ENCODE measurements at places on chromosomes 3 and 15.

- DNase-seq = no peak
Measured at GRCh38 chr15:63699101-63699785, 102.1 kb downstream of the FBXL22 start.

- DNase-seq = no peak
Measured at GRCh38 chr3:9598783-9599387, 45.3 kb upstream of the LHFPL4 start.

GRCh38 chr3:160401291-160402095 is 2.0 kb downstream of the SMC4 start:
- no peak for DNase-seq

- DNase-seq = no peak
Measured at GRCh38 chr3:42505849-42506410, 3.5 kb downstream of the VIPR1 start.

DNA sequence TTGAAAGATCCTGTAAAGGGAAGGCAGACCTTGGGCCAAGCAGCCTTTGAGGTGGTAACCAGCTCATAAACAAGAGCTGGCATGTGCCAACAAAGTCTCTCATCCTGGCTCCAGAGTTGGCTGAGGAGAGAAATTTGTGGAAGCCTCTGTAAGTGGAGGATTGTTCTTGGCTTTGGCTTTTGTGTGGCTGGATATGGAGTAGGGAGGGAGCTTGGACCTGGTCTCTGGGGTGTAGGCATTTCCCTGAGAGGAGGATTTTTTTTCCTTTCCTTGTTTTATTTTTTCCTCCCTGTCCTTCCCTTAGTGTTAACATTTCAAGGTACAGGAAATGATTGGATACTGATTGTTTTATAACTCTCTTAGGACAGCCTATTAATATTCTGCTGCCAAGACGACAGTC is 60.8 kb downstream of the ZNF609 start:
- no peak for DNase-seq

DNA sequence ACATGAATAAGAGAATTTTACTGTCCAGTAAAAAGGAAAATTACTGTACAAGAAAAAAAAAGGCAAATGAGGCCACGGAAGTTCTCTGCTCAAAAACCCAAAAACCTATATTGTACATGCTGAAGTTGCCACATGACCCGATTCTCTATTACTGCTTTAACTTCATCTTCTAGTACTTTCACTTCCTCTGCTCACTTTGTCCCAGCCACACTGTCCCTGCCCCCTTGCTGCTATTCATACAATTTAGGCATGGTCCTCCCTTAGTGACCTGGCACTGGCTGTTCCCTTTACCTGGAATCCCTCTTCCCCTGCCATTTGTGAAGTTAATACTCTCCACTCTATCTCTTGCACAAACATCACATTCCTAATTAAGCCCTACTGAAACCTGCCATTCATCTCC is 457.4 kb downstream of the MAGI1 start:
- no peak for DNase-seq

GRCh38 chr15:80873366-80873952 is 94.3 kb downstream of the CEMIP start:
- DNase-seq = no peak

GRCh38 chr3:49454458-49454857 is 15.6 kb upstream of the DAG1 start:
- DNase-seq = no peak

DNA sequence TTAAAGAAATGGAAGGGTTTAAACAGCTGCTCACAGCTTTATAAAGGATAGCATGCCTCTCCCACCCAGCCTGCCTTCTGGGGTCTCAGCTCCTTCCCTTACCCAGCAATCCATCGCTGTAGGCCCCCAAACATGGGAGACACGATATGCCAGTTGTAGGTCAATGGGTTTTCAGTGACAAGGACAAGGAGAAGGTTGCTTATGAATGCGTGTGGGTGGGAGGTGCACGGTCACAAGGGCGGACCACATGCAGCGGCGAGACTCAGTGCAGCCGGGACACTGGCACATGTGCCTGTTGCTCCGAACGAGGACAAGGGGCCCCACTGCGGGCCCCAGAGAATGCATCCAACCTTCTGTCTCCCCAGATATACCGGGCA is 67.0 kb downstream of the MGLL start:
- no peak for DNase-seq

GRCh38 chr3:16508243-16508578 is 5.3 kb downstream of the RFTN1 start:
- DNase-seq = no peak

- DNase-seq = no peak
Measured at GRCh38 chr15:50824514-50824913, 59.0 kb upstream of the SPPL2A start.

DNA sequence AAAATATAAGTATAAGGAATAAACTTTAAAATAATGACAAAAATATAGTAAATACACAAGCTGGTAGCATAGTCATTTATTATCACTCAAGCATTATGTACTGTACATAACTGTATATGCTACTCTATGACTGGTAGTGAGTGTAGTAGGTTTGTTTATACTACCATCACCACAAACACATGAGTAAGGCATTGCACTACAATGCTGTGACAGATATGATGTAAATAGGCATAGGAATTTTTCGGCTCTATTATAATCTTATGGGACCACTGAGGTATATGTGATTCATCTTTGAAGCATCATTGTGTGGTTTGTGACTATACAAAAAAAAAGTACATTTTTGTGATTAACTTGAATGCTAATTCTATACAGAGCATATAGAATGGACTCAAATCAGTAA is 35.3 kb upstream of the FBN1 start:
- DNase-seq = no peak

- no peak for DNase-seq
Measured at GRCh38 chr3:31462050-31462569, 70.6 kb upstream of the STT3B start.

Measured in H54 (cell line).